Caki2 (cell line): ENCODE measurements at places on chromosomes 11 and 22. TPM values are rescaled to one million over a fixed set of nuclear protein-coding genes. Genes with fewer than 3 reads are reported as not detected.

Gene GGT1
- total RNA-seq: 396 and 486 TPM in 2 replicates

Gene OR5L2
- not detected in 2 replicates for total RNA-seq

Gene FZD4
- 0.17 and 0.81 TPM in 2 replicates for total RNA-seq

Gene FREY1
- total RNA-seq: 1.3 TPM in 1 of 2 replicates, not detected in the other

Gene APOL3
- total RNA-seq: 2.3 and 11.0 TPM in 2 replicates

DNA sequence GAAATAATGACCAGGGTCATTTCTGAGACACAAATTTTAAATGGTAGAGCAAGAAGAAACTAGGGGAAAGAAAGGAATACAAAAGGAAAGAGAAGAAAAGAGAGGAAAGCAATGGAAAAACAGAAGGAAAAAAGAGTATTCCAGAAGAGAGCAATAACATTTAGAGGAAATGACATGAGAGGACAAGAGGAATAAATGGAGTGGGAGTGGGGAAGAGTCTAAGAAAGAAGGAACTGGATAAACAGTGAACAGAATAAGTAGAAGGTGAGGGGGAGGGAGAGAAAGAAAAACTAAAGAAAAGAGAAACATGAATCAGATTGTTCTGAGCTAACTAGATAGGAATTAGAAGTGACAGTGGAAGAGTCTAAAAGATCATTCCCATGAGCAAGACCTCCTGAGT, 28.4 kb downstream of the PRDM10 start:
- DNase-seq: no peak

GRCh38 chr11:33924341-33924740, 32.5 kb upstream of the LMO2 start:
- no peak for DNase-seq

- DNase-seq: no peak
Observed at GRCh38 chr11:113271551-113272245, 42.7 kb upstream of the TTC12 start.

GRCh38 chr11:71451596-71452198, 1.3 kb upstream of the NADSYN1 start:
- peak; percentile 20 for DNase-seq

- no peak for DNase-seq
Observed at GRCh38 chr11:35256296-35256695, 117.3 kb downstream of the CD44 start.

DNA sequence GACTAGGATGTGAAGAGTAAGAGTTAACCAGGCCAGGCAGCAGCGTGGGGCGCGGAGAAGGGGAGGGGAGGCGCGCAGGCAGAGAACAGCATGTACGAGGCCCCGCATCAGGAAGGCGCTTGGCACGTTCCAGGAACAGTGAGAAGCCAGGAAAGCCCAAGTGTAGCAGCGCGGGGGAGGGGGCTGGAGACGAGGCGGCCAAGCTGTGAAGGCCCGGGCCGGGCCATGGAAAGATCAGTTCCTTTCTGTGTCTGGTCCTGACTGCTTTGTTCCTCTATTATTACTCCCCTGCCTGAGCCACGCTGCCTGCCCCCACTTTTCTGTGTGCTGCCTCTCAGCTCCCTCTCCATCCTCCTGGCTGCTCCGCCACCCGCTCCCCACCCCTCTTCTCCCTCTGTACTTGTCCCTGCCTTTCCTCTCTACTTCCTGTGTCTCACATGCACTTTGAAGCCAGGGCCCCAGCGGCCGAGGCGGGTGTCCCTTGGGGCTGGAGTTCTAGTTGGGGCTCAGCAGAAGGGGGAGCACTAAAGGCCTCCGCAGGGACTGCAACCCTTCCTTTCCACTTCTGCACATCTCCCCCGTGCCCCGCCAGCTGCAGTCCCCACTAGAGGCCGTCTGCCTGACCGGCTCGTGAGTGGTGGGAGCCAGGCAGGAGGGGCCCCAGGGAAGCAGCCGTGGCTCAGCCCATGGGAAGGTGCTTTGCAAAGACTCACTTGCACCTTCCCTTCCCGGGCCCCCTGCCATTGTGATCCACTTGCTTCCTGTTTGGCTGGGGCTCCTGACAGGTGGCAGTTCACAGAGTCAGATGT, 63.7 kb downstream of the PRDM11 start:
- DNase-seq: no peak
